ENCODE measurements at places on chromosomes 4 and X.

DNA sequence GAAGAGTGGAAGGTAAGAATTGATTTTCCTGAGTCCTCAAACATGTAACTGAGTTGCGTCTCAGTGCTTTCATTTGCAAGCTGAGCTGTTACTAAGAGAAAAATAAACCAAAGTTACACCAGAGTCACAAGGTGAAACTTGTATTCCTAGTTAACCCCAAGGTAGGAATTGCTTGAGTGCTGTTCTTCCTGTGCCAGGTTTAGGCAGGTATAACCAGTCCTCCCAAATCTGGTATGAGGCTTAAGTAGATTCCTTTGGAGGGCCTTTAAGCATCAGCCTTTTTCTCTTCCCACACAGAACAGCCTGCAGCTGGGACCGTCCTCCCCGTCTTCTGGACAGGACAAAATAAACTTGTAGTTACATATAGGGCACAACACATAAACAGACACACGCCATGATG is 2.3 kb upstream of the BTC start:
- no peak for DNase-seq

DNA sequence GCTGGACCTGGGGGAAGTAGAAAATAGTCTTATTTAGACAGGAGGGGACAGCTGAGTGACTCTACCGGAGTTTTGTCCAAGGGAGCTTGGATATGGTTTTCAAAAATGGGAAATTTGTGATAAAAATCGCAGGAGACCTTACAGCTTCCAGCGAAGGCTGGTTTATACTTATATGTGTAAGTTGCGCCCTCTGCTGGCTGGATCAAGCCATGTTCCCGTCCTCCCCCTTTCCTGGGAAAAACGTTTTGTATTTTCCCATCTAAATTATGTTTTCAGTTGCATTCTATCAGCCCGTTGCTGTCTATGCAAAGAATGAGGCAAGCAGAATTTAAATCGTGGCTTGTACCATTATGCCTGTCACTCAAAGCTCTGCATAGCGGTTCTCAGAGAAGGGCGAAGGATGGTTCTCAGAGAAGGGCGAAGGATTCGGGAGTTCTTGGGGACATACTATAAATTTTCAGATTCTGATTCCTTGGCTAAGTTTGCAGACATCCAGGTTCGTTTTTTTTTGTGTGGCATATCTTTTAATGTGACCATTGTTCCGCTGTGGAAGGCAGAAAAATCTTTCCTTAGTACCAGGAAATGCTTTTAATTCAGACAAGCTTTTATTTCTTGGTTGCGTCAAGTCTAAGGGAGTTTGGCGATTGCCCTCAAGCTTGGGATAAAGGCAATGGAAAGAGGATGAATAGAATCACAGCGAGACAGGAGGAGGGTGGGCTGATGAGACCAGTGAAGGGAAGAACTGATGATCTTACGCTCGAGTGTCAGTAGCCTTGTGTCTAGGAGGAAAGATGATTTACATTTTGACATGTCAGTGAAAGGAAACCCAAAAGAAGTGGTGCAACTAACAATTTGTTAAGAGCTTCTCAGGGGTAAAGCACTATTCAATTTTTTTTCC is 128.5 kb upstream of the ARX start:
- no peak for DNase-seq

DNA sequence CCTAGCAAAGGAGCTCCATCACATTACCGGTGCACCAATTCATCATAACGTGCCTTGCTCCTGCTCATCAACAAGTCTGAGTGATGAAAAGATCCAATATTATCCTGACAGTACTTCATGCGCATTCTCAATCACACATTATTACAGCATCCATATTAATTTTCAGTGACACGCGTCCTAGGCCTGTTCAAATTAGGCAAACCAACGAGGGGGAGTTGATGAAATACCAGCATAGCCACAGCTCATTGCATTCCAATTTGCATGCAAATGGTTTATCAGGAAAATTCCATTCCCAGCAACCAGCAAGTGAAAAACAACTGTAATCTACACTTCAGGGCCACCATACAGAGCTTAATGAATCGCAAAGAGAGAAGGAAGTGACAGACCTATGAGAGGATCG is 236.9 kb downstream of the DCLK2 start:
- no peak for DNase-seq

GRCh38 chrX:93422693-93423092 is 250.7 kb downstream of the NAP1L3 start:
- no peak for DNase-seq

DNA sequence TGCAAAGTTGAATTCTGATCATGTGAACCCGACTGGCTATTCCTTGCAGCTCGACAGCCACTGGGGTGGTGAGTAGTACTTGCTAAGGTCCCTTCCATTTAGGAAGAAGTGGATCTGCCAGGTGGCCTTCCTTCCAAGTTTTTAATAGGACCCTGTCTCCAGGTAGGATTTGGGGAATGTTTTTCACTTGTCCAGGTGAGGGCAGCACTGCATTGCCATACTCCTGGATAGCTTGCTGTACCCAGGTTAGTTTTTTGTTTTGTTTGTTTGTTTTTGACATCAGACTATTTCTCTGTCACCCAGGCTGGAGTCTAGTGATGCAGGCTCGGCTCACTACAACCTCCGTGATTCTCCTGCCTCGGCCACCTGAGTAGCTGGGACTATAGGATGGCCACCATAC is 29.8 kb downstream of the SAGE1 start:
- DNase-seq, result no peak

GRCh38 chr4:139919004-139919403 is 235.0 kb downstream of the MAML3 start:
- DNase-seq, result no peak

- no peak for DNase-seq
Observed at GRCh38 chr4:145535202-145535601, 53.5 kb downstream of the SMAD1 start.

DNA sequence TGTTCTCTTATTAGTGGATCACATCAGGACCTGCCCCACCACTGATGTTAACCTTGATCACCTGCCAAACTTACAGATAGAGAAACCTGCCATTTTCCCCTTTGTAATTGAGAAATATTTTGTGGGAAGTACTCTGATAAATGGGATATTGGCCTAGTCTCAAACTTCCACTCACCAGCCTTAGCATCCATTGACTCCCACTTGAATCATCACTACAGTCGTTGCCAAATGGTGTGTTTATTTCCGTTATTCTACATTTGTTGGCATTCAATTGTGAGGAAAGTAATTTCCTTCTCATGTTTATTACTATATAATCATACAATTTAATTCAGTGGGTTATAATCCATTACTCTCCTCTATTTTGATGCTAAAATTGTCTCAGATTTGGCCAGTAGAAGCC is 156.4 kb upstream of the CXCL13 start:
- no peak for DNase-seq

DNA sequence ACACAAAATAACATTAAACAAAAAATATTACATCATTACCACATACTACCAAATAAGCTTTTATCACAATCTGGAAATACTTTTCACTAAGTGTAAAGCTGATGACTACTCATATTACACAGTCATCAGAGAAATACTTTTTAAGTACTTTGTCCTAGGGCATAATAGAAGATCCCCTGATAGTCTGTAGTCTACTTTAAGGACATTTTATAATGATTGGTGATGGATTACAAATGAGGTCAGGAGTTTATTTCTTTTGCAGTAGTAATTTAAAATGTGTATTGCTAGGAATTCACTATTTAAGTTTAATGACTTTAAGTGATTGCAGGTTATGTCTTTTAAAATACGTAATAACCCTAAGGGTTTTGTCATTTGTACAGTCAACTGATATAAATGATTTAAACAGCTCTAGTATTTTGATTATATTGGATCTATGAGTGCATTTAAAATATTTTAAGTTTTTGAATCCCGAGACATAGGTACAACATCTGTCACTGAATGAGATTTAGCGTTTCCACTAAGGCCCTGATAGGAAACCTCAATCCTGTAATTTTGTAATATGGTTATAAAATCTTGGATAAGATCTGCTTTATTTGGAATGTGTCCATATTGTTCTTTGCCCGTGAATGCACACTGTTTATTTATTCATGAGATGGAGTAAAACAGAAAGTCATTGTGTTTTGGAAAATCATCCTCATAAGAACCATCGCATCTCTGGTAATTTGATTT is 189.5 kb downstream of the ARAP2 start:
- DNase-seq, result no peak

DNA sequence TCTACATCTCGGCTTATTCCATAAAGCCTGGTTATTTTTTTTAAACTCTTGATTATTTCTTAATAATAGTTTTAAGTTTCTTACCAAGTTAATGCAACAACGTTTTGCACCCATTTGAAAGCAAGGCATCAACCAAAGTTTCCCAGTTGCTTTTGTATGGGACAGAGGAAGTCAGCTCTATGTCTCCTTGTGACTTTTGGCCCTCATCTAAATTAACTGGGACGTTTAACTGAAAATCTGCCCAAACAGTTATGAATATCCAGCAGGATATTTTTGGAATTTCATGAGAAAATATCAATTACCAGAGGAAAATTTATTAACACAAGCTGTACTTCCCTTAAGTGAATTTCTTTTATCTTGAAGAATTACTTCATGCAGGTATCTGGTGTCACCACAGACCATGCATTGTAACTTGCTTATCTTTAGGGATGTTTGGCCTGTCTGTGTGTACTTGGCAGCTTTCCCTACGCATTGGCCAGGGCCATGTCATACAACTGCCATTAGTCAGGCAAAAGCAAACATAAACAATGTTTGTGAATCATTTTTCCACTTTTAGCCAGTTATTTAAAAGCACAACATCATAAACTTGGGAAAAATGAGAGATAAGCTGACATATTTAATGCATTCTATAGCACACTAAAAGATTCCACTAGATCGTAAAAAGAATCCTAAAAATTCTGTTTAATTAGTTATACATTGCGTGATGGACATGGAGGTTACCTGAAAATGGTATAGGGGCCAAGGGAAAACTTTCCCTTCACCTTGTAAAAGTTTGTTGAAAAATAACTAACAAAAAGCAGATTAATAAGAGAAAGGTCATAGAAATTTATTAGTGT is 101.4 kb upstream of the PDE5A start:
- DNase-seq, result no peak

DNA sequence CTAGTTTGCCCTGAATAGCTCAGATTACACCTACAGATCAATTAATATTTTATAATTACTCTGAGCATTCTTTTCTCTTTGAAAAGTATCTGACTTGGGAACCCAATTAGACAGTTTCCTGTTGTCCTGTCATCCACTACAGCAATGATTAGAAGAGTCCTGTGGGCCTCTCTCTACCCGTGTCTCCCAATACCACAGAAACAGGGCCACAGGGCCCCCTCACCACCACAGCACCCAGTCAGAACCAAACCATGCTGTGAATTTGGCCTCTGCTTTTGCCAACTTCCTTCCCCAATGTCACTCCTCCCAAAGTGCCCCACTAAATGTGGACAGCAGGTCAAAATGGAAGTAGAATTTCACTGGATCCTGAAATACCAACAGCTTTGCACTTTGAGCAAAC is 10.3 kb downstream of the USP46 start:
- no peak for DNase-seq

- no peak for DNase-seq
Observed at GRCh38 chr4:153401501-153401900, 57.0 kb downstream of the MND1 start.

DNA sequence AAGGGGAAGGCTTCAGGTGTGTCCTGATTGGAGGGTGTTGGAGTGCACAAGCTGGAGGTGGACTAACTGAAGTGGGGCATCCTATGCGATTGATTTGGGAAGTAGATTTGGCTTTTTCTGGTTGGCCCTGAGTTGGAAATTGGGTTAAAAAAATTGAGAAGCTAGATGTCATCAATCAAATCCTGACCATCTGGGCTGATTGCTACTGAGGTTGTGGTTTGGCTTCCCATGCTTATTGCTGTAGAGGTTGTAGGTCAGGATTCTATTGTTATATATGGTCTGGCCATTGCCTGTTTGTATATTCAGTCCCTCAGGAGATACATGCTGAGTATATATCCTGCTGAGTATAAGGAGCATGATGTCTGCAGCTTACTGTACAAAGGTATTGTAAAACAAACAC is 7.7 kb upstream of the ZNF81 start:
- no peak for DNase-seq

DNA sequence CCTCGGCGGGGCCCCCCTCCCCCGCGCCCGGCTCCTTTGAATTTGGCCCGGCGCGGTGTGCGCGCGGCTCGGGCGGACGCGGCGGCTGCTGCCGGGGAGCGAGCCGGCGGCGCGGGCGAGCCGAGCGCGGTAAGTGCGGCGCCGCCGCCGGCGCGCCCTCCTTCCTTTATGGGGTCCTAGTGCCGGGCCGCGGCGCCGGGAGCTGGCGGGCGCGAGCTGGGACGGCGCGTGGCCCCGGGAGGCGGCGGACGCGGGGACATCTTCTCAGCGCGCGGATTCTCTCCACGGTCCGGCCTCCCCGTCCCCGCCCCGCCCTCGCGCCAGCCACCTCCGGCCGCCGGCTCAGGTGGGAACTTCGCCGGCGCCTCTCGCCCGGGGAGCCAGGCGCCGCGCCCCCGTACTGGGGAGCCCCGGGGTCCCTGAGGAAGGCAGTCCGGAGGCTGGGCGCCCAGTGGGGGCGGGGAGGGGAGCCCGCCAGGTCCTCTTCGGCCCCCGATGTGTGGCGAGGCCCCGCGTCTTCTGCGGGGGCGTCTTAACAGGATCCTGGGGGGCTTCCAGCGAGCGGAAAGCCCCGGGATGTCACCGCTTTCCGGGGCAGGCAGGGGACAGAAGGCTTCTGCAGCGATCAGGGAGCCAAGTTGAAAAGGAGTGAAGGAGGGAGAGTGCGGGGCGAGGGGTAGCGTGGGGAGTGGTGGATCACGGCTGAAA is 98.4 kb upstream of the TENM3 start:
- no peak for DNase-seq

DNA sequence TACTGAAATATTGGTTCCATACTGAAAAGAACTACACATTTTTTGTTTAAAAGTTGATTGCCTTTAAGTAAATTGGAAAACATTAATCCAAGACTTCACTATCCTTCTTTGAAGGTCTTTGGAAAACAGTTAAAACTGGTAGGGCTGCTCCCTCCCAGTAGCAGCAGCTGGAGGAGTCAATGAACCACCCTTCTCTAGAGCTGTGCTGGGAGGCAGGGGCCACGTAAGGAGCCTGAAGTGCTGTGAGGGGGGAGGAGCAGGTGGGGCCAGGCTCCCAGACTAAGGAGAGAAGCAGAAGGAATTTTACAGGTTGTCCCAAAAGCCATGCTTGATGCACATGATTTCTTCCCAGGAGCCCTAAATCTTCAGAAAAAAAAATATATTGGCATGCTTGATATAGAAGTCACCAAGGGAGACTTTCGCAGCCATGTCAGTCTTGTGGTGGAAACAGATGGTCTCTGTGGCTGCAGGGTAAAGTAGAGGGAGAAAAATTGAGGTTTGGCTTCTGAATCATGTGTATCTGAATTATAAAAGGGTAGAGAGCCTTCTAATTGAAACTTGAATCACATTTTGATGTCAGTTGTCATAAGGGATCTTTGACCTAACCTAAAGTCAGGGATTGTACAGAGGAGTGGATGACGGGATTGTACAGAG is 673.2 kb upstream of the FRG1 start:
- no peak for DNase-seq

DNA sequence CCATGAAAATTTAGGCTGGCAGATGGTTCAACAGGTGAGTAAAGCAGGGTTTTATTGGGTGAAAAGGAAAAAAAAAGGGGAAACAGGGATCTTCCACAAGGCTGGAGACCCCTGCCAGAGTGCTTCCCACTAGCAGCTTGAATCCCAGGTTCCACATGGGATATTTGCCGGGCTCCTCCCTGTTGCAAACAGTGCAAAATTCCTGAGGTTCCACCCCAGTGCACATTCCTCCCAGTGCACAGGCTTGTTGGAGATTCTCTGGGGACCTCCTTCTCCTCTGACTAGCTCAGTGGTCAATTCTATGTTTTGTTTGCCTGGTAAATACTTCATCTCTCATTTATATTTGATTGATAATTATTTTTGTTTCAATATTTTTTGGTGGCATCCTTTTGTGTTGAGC is 66.4 kb upstream of the UGT2B15 start:
- DNase-seq, result no peak

GRCh38 chr4:130705023-130705422 is 1609.1 kb downstream of the C4orf33 start:
- no peak for DNase-seq

Data from spleen (tissue), 13 donors.